ENCODE measurements at places on chromosomes 7 and 10.

DNA sequence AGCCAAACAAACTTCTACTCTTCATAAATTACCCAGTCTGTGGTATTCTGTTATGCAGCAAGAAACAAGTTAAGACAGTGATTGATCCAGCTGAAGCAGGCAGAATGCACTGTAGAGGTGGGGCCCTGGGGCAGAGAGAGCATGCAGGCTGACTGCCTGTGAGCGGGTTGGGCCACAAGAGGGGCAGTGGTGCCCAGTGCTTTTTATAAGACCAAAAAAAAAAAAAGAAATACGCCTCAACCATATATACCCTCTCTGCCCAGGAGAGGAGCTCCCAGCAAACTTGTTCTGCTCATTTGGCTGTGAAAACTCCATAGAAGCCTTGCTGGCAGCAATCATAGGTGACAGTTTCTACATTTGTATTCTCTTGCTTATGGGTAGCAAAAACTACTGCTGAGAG, 104.7 kb downstream of the SORBS1 start:
- no peak for DNase-seq

GRCh38 chr10:70885931-70886903, 2.1 kb downstream of the PCBD1 start:
- no peak for DNase-seq

- DNase-seq = no peak
Observed at GRCh38 chr7:70570029-70570428, 561.9 kb upstream of the GALNT17 start.

GRCh38 chr7:77217474-77218185, 18.0 kb upstream of the FGL2 start:
- DNase-seq = no peak

DNA sequence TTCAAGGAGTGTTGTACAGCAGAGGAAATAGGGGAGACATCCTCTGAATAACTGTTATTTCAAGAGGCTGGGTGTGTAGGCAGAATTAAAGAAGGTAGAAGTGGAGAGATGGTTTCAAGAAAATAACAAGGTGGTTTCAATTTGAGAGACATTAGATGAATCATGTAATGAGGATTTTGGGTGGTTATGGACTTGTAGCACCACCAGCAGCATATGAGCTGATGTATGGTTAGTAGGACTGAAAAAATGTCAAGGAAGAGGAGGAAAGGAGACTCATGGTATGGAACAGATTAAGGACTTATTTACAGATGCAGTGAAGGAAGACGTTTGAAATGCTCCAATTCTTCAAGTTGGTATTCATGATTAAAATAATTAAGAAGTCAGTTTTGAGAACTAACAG, 166.2 kb downstream of the EXOC4 start:
- DNase-seq = no peak

GRCh38 chr10:111373696-111374095, 296.9 kb downstream of the ADRA2A start:
- no peak for DNase-seq

GRCh38 chr10:4742217-4742616, 83.8 kb upstream of the AKR1E2 start:
- DNase-seq = no peak

- peak; percentile 65 for DNase-seq
Observed at GRCh38 chr10:102408728-102409603, 9.6 kb downstream of the PSD start.

DNA sequence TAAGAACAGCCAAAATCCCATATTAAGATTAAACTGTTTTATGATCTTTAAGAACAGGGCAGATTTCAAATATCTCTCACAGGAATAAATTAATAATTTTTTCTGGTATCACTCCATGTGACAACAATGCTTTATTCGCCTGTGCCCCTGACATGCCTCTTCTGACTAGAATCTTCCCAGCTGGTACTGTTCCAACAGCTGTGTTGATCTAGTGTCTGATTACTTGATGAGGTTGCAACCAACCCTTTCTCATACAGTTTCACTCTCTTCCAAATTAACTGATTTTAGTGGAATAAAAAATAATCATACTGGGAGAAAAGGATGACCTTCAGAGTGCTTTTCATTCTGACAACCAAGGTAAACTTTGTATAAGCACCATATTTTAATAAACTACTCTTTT, 151.9 kb downstream of the CHRM2 start:
- no peak for DNase-seq

DNA sequence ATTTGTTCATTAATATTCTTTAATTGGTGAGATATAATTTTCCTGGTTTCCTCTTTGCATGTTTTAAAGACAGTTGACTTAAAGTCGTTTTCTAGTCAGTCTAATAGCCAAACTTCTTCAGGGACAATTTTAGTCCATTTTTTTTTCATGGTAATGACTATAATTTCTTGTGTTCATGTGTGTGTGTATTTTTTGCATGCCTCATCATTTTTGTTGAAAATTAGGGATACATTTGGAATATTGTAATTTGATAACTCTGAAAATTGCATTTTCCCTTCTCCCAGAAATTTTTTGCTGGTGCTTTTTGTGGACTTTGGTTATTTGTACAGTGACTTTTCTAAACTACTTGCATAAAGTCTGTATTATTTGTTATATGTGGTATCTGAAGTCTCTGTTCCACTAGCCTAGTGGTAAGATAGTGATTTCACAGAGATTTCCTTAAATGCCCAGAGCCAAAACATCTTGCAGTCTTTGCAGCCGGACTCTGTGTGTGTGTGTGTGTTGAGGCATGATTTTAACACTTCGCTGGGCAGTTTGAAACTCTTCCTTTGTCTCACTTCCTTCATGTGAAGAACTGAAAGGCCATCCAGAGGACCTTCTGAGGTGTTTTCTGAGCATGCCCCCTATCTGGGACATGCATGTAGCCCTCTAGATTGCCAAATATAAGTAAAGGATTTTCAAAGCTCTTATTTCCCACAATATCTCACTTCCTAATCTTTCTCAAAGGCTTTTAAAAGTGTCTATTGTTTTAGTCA, 40.9 kb upstream of the ZNF365 start:
- DNase-seq = no peak

- DNase-seq = peak; percentile 56
Observed at GRCh38 chr10:63633677-63634487, 112.7 kb downstream of the REEP3 start.

- peak; percentile 85 for DNase-seq
Observed at GRCh38 chr7:130721486-130722277, 12.3 kb downstream of the KLF14 start.
